ENCODE measurements at places on chromosomes 3 and 15.

DNA sequence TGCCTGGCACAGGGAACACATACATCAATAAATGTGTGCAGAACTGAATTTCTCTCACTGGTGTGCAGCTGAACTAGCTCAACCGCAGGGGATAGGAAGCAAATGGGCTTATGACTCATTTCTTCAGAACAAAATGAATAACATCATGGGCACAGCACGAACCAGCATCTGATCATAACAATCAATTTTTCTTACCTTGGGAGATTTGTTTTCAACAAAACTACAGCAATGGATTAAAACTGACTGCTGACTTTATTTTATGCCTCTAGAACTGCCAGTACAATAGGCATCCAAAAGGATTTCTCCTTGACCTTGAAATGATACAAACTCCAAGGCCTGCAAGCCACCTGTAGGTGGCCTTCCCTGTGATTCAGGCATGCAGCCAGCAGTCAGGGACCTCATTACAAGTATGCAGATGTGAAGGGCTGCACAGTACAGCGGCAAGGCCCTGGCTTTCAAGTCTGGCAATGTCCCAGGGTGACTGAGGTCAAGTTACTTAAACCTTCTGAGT lies 26.1 kb downstream of the TAMM41 start:
- peak; percentile 56 for DNase-seq

- DNase-seq, result no peak
These were observed 23.9 kb upstream of the SLC12A8 start for GRCh38 chr3:125236331-125236903.

DNA sequence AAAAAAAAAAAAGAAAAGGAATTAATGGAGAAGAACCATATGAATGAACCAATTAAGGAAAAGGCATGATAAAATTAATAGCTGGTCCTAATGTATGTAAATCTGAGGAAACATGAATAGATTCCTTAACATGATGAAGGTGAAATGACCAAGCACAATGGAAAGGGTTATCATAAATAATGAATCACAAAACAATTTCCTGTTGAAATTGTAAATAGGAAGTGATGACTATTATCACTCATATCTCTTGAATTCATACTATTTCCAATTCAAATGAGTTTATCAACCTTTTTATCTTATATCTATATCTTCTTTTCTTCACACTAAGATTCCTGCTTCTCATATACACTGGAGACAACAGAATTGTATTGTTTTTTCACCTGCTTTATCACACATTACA lies 32.0 kb downstream of the AADACL2 start:
- DNase-seq, result no peak

DNA sequence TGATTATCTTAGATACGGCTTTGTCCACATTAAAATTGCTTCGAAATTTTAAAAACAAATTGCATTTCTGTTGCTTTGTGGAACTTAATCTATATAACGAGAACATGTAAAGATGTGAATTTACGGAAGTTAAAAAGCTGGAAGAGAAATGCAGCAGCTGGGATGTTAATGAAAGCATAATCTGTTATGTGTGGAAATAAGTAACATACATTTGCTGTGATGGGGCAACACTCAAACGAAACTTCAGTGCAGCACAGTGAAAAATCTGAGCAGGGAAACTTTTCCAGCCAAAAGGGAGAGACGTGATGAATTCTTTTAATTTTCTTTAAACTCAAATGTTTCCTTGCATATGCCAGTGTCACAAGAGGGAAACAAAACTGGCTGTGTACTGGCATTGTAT lies 276.7 kb upstream of the LMCD1 start:
- DNase-seq, result no peak

GRCh38 chr3:194982472-194982871 lies 288.5 kb downstream of the XXYLT1 start:
- DNase-seq, result no peak

- DNase-seq, result no peak
These were observed 187.9 kb downstream of the SUCNR1 start for GRCh38 chr3:152061296-152061695.

DNA sequence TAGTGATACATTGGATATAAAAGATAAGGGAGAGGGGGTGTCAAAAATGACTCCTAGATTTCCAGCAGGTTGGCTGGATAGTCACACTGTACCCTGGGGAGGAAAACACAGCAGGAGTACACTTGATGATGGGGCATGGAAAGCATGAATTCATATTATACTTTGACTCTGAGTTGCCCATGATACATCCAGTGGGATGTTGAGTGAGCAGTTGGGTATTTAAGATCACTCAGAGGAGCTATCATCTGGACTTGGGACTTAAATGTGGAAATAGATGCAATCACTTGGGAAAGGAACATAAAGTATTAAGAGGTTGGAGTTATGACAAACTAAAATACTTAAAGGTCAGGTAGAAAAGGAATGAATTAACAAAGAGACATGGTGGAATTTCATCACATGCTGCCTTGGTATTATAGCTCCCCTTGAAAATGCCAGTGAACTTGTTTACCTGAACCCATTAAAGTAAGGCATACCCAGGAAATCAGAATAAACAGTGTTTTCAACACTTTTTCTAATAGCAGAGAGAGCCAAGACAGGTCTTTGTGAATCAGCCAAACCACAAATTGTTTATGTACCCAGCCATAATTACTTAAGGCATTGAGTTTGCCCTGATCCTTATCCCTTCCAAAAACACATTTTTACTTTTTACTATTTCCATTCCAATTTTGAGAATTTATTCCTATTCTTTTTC lies 49.9 kb upstream of the ABI3BP start:
- DNase-seq, result peak; percentile 74

DNA sequence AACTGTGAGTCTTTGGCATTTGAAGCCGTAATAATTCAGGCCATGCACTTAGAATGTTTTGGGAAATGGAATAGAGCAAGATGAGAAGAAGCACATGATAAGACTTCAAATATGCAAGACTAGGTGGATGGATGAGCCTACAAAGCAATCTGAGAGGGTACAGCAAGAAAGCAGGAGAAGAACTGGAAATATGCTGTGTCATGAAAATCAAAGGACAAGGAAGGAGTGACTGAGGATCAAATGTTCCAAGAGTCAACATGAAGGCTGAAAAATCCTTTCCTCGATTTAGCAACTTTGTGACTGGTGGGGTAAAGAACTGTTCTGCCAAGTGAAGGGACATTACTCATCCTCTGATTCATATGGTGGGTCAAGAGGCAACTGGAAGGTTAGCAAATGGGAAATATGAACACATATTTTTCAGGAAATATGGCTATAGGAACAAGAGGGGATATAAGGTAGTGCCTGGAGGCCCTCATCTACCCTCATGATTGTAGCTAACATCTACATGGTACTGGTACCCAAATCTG lies 803.7 kb upstream of the ARRDC4 start:
- DNase-seq, result no peak

DNA sequence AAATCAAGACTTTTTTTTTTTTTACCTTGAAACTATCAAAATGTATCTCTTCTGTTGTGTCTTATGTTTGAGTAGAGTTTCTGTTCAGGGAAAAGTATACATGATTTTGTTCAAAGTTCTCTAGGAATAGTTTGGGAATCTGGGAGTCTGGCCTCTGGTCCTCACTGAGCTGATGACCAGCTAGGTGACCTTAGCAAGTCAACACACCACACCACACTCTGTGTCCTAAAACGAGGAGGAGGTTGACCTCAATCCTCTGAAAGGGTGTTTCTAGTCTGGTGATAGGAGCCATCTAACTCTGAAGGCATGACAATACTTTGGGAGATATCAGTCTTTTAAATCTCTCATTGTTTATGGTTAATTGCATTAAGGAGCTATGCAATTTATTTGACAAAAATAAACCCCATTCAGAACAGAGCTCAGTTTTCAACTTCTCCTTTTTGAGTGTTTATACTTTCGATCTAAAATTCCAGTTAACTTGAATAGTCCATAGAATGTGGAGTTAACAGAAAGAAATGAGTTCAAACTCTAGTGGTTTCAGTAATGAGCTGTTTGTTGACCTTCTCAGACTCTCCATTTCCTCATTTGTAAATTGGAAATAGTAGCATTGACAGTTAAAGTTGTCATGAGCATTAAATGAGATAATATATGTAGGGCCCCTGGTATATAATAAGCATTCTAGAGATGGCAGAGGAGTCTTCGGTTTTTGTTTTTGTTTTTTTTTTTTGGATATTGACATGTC lies 112.2 kb upstream of the LRRN1 start:
- no peak for DNase-seq

GRCh38 chr3:143652118-143652517 lies 196.2 kb downstream of the SLC9A9 start:
- no peak for DNase-seq

DNA sequence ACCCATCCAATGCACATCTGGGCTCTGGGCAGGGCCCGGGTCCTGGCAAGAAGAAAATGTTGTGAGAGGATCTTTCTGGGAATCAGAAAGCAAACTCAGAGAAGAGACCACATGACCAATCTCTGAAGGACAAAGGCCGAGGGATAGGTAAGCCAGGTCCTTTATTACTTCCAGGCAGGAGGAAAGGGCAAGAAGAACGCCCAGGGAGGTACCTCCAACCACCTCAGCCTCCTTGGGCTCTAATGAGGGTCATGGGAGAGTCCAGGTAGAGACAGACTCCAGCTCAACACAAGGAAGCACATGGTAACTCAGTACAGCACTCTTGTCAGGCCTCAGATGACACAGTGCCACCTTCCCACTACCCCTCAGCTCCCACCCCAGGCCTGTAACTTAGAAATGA lies 26.0 kb downstream of the ZNF445 start:
- no peak for DNase-seq

DNA sequence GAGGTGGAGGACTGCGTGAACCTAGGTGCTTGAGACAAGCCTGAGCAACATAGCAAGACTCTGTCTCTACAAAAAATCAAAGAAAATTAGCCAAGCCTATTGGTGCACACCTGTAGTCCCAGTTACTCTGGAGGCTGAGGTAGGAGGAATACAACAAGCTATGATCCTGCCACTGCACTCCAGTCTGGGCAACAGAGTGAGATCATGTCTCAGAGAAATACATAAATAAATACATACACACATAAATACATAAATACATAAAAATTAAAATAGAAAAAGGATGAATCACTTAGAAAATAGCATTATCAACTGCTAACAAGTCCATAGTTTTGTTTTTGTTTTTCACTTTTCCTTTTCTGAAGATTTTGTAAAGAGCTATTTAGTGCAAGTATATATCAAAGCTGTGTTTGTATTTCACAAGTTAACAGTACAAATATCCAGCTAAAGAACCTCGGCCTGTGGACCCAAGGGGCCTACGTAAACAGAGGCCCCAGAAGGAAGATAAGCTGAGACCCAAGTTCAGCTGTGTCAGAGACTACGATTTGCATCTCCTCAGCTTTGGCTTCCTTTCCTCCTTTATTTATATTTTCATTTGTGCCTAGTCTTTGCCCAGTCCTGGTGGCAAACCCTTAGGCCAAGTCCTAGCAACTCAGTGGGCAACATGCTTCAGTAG lies 67.1 kb upstream of the ROBO2 start:
- DNase-seq, result no peak

GRCh38 chr3:172124271-172124670 lies 84.9 kb downstream of the FNDC3B start:
- DNase-seq, result no peak

DNA sequence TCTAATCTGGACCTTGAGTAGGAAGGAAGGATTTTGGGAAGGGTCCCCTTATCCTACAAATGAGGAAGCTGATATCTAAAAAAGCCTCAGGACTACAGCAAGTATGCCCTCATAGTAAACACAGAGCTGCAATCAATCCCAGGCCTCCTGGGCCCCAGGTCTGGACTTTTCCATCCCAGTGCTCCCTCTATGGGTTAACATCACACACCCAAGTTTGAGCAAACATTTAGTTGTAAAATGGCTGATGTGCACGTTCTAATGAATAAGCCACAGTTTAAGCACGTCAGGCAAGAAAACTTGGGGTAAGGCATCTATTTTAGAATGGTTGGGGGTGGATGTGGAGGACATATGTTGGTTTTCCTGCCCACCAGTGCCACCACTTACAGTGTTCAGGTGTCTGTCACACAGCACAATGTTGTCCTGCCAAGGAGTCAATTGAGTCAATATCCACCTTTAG lies 44.3 kb upstream of the UBE2E1 start:
- DNase-seq, result peak; percentile 59

DNA sequence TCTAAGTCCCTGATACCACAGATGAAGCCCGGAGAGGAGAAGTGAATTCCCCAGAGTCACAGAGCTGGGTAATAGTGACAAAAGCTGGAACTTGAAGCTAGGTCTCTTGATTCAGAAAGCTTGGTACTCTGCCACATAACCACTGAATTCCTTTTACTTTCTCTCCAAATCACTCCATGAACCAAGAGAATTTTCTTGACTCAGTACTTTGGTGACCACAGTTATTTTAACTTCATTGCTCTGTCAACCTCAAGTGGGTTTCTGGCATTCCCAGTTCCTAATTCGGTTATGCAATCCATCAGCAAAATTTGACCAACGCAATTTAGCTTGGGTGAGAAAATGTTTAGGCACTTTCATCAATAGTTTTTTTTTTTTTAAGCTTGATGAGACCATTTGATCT lies 61.0 kb upstream of the PPARG start:
- peak; percentile 96 for DNase-seq

DNA sequence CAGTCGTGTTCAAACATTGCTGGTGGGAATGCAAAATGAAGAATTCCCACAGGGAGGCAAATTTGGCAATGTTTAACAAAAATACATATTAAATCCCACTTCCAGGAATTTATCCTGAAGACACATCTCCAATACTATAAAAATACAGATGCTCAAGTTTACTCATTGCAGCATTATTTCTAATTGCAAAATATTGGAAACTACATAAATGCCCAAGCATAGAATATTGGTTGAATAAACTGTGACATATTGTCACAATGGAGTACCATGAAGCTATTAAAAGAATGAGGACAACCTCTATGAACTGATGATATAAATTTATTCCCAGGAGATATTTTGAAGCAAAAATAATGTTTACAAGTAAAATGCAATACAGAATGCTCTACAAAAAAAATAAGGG lies 49.7 kb upstream of the UBE2E2 start:
- peak; percentile 43 for DNase-seq

DNA sequence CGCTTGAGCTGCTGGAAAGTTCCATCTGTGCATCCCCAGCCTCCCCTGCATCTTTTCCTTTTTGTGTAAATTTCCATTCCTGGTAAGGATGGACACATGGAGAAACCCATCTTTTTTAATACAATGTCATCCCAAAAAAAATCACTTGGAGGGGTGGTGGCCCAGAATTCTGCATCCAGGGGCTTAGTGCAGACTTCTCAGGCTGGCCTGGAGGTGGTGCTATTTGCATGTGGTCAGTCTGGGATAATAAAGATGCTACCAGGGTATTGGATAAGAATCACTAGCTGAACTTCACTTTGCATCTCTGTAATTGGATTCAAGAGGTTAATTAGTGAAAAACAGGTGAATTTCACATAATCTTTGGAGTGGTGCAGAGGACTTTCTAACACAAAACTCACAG lies 1.8 kb upstream of the ZSCAN2 start:
- DNase-seq, result peak; percentile 74

DNA sequence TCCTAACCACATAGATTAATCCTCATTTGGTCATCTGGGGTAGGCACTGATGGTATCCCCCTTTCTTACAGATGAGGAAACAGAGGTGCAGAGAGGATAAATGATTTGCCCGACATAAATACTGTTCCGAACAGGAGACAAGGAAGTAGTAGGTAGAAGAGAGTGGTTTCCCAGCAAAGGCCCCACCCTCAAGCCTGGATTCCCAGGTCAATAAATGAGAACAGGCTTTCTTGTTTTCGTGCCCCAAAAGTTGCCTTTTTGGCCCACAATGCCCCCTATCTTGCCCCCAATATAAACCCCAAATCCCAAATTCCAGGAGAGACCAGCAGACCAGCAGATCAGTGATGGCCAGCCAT lies 125.5 kb upstream of the PRR20G start:
- DNase-seq, result no peak

GRCh38 chr15:90807786-90808086 lies 60.7 kb upstream of the FURIN start:
- DNase-seq, result no peak

Measured in fibroblast of mammary gland (primary cell).